Natural killer cell treated with Interleukin-12 subunit alpha and Interleukin-12 subunit beta and Interleukin-15 and Interleukin-18, amount 100 ng/mL, for 72 hours (primary cell): ENCODE measurements at places on chromosomes 3 and 15. TPM values are rescaled to one million over a fixed set of nuclear protein-coding genes. Genes with fewer than 3 reads are reported as not detected.

- H3K27ac ChIP-seq, result no peak overlapping the region
- no peaks in the 10 kb centered on the region for H3K36me3 ChIP-seq
- no peaks in the 10 kb centered on the region for H3K27me3 ChIP-seq
Observed at GRCh38 chr3:117016378-117016777, 306.8 kb downstream of the TUSC7 start.

- no peak for DNase-seq
- H3K36me3 ChIP-seq, result no peaks in the 10 kb centered on the region
- no peaks in the 10 kb centered on the region for H3K27me3 ChIP-seq
- no peak overlapping the region for H3K4me3 ChIP-seq
- H3K27ac ChIP-seq, result no peak overlapping the region
Observed at GRCh38 chr3:117102426-117102825, 392.8 kb downstream of the TUSC7 start.

DNA sequence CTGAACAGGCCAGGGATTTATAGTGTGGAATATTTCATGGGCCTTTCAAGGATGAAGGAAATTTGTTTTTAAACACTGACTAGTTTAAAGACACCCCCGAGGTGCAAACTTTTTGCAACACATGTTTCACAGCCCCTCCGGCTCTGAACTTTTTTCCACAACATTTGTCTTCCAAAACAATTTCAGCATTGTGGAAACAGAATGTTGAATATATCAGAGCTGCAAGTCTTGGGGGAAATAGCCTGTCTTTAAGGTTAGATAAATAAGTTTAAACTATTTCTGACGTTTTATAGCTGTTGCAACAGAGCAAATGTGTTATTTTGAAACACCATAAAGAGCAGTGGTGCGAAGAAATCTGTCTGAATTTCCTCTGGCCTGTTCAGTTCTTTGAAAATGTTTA, 229.2 kb upstream of the GOLGA6L4 start:
- H3K4me1 ChIP-seq, result no peaks in the 10 kb centered on the region
- H3K27me3 ChIP-seq, result no peaks in the 10 kb centered on the region
- no peak overlapping the region for H3K4me3 ChIP-seq
- DNase-seq, result no peak

DNA sequence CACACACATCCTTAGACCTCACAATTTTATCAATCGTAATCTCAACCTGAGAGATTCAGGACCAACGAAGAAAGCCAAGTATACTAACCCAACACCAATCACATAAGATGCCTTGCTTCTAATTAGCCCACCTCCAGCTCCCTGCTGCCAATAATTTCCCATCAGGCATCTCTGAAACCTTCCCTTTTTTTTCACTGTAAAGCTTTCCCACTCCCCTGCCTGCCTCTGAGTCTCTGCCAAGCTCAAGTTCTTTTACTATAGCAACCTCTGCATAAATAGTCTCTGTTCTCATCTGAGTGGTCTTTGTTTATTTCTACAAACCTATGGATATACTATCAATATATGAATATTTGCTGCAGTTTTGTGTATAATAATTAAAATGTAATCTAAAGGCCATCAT, 86.5 kb downstream of the PIK3CB start:
- no peak for DNase-seq
- H3K27ac ChIP-seq, result no peak overlapping the region
- H3K4me1 ChIP-seq, result no peaks in the 10 kb centered on the region
- no peak overlapping the region for H3K4me3 ChIP-seq
- no peaks in the 10 kb centered on the region for H3K27me3 ChIP-seq

Gene RARB
- total RNA-seq, result not detected
